Naive B cell (primary cell): ENCODE measurements at places on chromosomes 1 and 21. TPM values are rescaled to one million over a fixed set of nuclear protein-coding genes. Genes with fewer than 3 reads are reported as not detected.

Gene RAB7B
- not detected for polyA plus RNA-seq

DNA sequence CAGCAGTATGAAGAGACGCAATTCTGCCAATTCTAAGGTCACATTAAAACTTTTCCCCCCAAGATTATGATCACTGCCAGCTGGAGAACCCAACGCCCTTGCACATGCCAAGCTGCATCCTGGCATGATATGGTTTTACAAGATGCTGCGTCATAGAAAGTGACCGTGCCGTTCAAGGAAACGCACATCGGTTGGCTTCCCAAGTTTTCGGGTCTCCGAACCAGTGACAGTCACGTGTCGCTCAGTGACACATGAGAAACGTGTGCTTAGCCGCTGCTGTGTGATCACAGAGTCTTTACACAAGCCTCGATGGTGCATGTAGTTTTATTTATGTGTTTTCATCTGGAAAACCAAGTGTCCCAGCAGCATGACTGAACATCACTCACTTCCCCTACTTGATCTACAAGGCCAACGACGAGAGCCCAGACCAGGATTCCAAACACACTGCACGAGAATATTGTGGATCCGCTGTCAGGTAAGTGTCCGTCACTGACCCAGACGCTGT lies 7.4 kb downstream of the SMIM1 start:
- no peaks in the 10 kb centered on the region for H3K27me3 ChIP-seq
- H3K27ac ChIP-seq = peak overlapping the region; percentile 15
- DNase-seq = no peak
- peaks cover 10% of the 10 kb centered on the region for H3K36me3 ChIP-seq
- no peak overlapping the region for H3K4me3 ChIP-seq
- H3K4me1 ChIP-seq = peaks cover 8% of the 10 kb centered on the region

DNA sequence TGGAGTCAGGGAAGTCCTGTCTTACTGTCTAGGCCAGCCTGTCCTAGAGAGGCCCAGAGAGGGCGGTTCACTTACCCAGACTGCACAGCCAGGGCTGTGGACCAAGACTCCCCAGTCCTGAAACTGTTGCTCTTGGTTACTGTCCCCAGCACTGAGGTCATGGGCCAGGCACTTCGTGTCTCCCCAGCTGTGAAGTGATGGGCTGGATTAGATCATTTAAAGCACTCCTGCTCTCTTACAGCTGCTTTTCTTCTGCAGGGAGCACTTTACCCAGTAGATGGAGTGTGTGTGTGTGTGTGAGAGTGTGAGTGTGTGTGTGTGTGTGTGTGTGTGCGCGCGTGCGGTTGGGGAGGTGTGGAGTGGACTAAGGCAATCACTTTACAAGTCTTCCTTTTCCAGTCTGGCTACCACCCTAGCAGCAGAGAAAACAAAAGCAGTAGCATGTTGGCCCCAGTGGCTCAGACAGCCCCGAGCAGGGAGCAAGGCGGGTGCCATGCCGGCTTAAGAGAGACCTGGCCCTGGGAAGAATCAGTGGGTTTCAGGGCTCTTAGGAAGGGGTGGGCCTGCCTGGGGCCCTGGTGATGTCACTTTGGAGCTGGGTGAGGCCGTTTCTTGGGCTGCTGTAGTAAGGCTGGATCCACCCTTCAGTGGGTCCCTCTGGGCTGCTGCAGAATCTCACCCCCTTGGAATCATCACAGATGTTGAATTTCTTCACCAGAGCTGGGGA lies 2.4 kb downstream of the SPSB1 start:
- H3K27ac ChIP-seq = no peak overlapping the region
- no peak overlapping the region for H3K4me3 ChIP-seq

Gene SYPL2
- not detected for polyA plus RNA-seq

GRCh38 chr1:16181887-16182719 lies 26.2 kb upstream of the EPHA2 start:
- H3K4me1 ChIP-seq = no peaks in the 10 kb centered on the region
- DNase-seq = no peak
- H3K36me3 ChIP-seq = no peaks in the 10 kb centered on the region
- H3K4me3 ChIP-seq = no peak overlapping the region
- no peak overlapping the region for H3K27ac ChIP-seq

DNA sequence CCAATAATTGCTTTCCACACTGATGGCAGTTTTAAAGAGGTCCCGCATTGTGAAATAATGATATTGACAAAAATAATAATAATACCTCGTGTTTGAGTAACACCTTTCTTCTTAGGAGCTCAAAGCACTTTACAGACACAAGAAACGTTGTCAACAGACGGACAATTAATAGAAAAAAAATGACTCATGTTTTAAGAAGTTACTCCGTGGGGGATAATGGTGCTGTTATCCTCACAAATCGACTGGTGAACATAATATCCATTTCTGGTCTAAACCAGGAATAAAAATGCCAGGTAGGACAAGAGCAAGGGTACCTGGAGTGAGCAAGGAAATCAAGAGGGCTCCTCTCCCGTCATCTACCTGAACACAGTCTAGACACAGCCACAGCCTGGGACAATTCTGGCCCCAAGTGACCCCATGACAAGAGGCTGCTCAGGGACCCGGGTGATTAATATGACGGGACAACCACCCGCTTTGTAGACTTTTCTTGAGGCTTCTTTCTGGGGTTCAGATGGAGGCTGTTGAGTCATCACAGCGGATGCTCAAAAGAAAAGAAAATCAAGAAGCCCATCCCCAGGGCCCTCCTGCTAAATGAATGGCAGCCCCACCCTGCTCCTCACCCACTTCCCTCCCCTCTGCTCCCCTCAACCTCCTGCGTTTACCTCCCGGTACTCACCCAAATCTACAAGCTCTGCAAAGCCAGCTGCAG lies 146.2 kb upstream of the IRF2BP2 start:
- H3K36me3 ChIP-seq = no peaks in the 10 kb centered on the region
- H3K27me3 ChIP-seq = no peaks in the 10 kb centered on the region
- DNase-seq = no peak

DNA sequence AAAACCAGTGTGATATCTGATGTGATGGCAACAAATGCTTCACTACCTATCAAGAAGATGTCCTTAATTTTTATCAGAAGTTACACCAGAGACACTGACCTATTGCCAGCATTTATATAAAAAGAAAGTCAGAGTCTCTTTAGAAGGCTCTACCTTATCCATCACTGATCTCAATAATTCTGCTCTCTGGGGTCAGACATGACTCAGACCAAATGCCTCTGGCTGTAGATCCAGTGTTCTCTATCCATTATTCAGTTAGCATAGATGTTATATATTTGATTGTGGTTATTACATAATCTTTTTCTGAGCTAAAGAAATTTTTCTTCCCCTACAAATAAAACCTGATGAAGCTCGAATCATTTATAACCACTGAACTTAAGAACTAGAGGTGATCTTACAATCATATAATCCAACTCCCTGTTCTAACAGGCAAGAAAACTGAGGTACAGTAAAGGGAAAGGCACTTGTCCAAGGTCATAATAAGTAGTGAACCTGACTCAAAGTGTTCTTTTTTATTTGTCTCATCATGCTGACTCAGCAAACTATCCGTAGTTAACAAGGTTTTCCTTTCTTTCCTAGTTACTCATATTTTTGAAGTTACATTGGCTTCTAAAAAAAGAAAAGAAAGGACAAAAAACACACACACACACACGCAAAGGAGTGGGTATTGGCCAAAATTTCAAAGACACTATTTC lies 43.6 kb upstream of the ESRRG start:
- no peak overlapping the region for H3K4me3 ChIP-seq
- no peaks in the 10 kb centered on the region for H3K27me3 ChIP-seq
- H3K27ac ChIP-seq = no peak overlapping the region
- no peaks in the 10 kb centered on the region for H3K36me3 ChIP-seq
- no peaks in the 10 kb centered on the region for H3K4me1 ChIP-seq
- no peak for DNase-seq

DNA sequence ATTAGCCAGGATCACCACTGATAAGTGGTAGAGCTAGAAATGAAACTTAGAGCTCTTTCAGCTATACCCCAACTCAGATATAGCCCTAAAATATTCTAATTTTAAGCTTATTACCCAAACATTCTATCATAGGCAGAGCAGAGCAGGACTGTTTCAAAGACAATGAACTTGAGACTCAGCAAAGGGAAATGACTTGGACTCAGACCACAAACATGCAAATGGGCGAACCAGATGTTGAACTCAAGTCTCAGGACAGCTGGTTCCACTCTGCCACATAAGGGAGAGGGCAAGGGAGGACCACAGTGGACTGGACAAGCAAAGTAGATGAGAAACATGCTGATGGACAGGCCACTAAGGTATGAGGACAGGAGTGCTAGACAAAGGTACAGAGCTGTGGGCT lies 315.3 kb downstream of the OMA1 start:
- H3K4me1 ChIP-seq = no peaks in the 10 kb centered on the region
- H3K4me3 ChIP-seq = no peak overlapping the region
- DNase-seq = no peak
- no peaks in the 10 kb centered on the region for H3K27me3 ChIP-seq

Gene CDA
- 0.30 TPM for polyA plus RNA-seq

Gene PLCH2
- 1.4 TPM for polyA plus RNA-seq

- peaks cover 10% of the 10 kb centered on the region for H3K4me1 ChIP-seq
- H3K36me3 ChIP-seq = no peaks in the 10 kb centered on the region
- H3K27ac ChIP-seq = no peak overlapping the region
- DNase-seq = no peak
- no peak overlapping the region for H3K4me3 ChIP-seq
These were observed 58.3 kb upstream of the KCNH1 start for GRCh38 chr1:211192227-211192626.

GRCh38 chr1:11527541-11528452 lies 48.8 kb downstream of the DISP3 start:
- no peak for DNase-seq
- no peaks in the 10 kb centered on the region for H3K27me3 ChIP-seq
- H3K4me3 ChIP-seq = no peak overlapping the region

DNA sequence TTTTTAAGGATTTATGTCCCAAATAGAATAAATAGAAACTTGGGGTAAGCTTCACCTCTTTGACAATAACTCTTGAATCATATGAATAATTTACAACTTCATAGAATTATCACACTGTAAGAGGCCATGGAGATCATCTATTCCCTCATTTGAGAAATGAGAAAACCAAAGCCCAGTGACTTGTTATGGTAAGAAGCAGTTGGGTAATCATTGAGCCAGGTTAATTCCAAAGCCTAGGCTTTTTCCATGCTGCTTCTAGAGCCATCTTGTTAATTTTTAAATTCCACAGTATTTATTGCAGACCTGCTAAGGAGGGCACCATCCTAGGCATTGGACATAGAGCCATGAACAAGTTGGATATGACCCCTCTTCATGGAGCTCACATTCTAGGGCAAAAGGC lies 160.5 kb downstream of the CDC7 start:
- H3K27ac ChIP-seq = no peak overlapping the region
- no peaks in the 10 kb centered on the region for H3K27me3 ChIP-seq
- H3K36me3 ChIP-seq = no peaks in the 10 kb centered on the region
- DNase-seq = no peak
- no peak overlapping the region for H3K4me3 ChIP-seq
- H3K4me1 ChIP-seq = no peaks in the 10 kb centered on the region

Gene OR2L2
- 0.16 TPM for polyA plus RNA-seq

Gene RYR2
- polyA plus RNA-seq = not detected

DNA sequence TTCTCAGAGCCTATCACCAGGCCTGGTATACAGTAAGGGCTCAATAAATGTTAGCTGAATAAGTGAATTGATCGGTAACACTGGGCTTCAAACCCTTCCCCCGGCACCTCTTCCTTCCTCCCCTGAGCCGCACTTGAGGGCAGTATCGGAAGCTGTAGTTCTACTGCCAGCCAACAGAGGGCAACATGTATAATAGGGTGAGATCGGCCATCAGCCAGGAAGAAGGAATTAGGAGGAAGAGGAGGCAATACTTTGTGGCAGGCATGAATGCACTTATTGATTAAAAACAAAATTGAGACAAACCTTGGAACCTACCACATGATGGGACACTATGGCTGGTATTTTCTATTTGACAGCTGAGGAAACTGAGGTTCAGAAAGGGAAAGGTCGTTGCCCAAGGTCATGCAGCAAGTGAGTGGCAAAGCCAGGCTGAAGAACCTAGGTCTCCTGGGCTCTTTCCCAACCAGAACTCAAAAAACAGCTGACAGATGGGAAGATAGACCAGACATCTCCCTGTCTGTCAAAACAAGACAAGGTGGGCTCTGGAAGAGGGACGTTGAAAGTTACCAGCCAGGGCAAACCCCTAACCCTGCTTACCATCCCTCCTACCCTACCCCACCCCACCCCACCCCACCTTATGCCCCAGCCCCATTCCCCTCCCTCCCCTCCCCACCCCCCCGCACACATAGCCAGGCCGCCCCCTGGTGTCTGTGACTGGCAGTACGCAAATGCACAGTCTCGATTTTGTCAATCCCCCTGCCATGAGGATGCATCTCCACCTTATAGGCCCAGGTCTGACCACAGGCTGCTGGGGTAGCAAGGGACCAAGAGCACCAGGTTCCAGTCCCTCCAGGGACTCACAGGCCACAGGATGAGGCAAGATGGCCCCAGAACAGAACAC lies 107.3 kb upstream of the RUNX3 start:
- peaks cover 9% of the 10 kb centered on the region for H3K27me3 ChIP-seq
- no peak overlapping the region for H3K4me3 ChIP-seq
- peak; percentile 53 for DNase-seq
- no peaks in the 10 kb centered on the region for H3K36me3 ChIP-seq
- peaks cover 6% of the 10 kb centered on the region for H3K4me1 ChIP-seq

Gene LCE2C
- polyA plus RNA-seq = not detected

Gene VCAM1
- not detected for polyA plus RNA-seq

GRCh38 chr1:171501305-171502024 lies 16.1 kb downstream of the PRRC2C start:
- DNase-seq = no peak
- peaks cover 92% of the 10 kb centered on the region for H3K4me1 ChIP-seq
- H3K36me3 ChIP-seq = peaks cover 26% of the 10 kb centered on the region
- H3K27ac ChIP-seq = no peak overlapping the region

GRCh38 chr1:147504801-147505311 lies 36.4 kb upstream of the BCL9 start:
- H3K4me1 ChIP-seq = no peaks in the 10 kb centered on the region
- peaks cover 14% of the 10 kb centered on the region for H3K27me3 ChIP-seq
- no peak overlapping the region for H3K27ac ChIP-seq
- H3K4me3 ChIP-seq = no peak overlapping the region
- DNase-seq = no peak

DNA sequence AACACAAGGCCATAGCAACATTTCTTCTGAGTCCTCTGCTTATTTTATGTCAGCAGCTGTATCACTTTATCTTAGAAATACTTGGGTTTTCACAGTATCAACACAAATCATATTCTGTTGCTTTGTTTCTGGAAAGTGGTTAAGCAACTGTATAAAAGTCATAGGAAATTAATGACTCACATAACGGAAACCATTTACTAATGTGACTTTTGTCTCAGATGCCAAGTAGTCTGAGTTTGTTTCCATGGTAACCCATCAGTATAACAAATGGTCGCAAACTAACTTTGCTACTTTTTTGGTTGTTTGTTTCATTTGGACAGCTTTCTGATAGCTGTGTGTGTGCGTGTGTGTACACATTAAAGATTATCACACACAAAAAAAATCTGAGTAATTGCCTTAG lies 31.1 kb downstream of the EEIG2 start:
- no peak overlapping the region for H3K4me3 ChIP-seq
- H3K27me3 ChIP-seq = no peaks in the 10 kb centered on the region
- no peak overlapping the region for H3K27ac ChIP-seq
- H3K4me1 ChIP-seq = peaks cover 41% of the 10 kb centered on the region
